NCI-H510A (cell line): ENCODE measurements at places on chromosomes 4 and X.
A peak's percentile ranks its signal among the peaks of the same experiment; 100 is the strongest.

GRCh38 chrX:40473460-40474204 is 107.1 kb upstream of the ATP6AP2 start:
- DNase-seq, result no peak

- no peak for DNase-seq
Measured at GRCh38 chr4:180640193-180640592, 1603.0 kb upstream of the TENM3 start.

GRCh38 chrX:42149765-42150164 is 226.4 kb upstream of the CASK start:
- no peak for DNase-seq

GRCh38 chr4:64799751-64800150 is 390.5 kb upstream of the TECRL start:
- no peak for DNase-seq

GRCh38 chr4:182338746-182339145 is 95.5 kb downstream of the TENM3 start:
- DNase-seq, result no peak

- DNase-seq, result peak; percentile 9
Measured at GRCh38 chr4:102780476-102781144, 19.8 kb upstream of the MANBA start.

DNA sequence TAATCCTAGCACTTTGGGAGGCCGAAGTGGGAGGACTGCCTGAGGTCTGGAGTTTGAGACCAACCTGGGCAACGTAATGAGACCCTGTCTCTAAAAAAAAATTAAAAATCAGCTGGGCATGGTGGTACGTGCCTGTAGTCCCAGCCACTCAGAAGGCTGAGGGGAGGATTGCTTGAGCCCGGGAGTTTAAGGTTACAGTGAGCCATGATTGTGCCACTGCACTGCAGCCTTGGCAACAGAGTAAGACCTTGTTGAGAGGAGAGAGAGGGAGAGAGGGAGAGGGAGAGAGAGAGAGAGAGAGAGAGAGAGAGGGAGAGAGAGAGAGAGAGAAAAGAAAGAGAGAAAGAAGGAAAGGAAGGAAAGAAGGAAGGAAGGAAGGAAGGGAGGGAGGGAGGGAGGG is 144.9 kb downstream of the RASL11B start:
- DNase-seq, result no peak

GRCh38 chr4:25938366-25938765 is 24.3 kb downstream of the SMIM20 start:
- DNase-seq, result no peak

DNA sequence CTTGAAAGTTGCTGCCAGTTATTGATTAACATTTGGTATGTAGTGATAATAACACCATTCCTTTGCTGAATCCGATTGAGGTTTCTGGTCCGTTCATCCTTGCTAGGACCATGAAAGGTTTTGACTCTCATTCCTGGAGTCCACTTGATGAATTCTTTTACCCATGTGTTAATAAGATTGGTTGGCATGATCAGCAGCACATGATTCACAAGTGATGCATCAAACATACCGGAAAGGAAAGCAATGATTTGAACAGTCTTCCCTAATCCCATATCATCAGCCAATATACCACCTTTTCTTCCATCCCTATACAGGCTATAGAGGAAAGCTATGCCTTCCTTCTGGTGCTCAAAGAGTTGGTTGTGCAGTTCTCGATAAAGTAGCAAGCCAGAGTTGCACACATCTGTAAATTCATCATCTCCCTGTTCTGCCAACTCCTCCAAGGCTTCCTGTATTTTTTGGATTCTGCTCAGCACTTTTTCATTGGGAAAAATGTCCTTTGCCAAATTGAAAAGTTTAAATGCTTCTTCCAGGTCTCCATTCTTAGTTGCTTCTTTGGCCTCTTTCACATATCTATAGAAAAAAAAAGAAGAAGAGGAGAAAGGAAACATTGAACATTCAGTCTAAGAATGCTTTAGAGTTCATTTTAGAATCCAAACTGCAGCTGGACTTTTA is 26.7 kb downstream of the PIN4 start:
- no peak for DNase-seq

DNA sequence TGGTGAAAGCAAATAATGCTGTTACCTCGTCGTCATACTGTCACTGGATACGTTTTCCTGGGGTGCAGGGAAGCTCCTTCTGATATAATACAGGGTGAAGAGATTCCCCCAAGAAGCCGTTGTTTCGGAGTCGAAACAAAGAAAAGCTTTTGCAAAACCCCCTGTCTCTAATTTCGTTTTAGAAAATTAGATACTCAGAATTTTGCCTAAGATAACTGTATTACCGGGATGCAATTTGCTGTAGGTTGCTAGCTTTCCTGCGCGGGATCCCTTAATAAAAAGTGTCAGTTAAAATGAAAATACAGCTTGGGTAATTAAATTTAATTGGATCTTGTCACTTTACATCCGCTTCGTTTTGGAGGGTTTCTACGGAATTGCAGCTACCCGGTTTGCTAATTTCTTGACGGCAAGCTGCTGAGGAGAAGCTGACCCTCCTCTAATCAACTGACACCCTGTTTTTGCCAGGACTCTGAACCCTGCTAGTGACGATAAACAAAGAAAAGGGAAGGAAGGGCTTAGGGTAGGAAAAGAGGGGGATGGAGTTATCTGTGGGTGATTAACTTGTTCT is 174.6 kb downstream of the SHOX start:
- DNase-seq, result no peak

- no peak for DNase-seq
Measured at GRCh38 chr4:13470379-13470778, 13.8 kb downstream of the RAB28 start.

GRCh38 chrX:16445166-16445752 is 204.7 kb upstream of the S100G start:
- no peak for DNase-seq

DNA sequence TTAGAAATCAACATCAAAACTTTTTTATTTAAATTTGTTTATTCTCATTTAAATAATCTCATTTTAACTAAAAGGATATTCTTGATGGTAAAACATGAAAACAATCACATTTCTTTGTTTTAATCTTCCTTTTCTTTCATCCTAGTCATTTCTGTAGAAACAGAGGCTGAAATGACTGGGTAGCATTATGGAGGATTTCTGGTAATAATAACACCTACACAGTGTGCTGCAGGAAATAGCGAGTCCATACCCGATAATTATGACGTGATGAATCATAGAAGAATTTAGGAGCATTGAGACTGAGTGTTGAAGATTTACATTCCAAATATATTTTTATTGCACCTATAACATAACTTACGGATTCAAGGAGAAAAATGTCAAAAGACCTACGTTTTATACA is 31.4 kb upstream of the BBS12 start:
- DNase-seq, result no peak

GRCh38 chrX:29834764-29835163 is 380.6 kb upstream of the MAGEB2 start:
- DNase-seq, result no peak

GRCh38 chr4:55435141-55435841 is 39.5 kb downstream of the TMEM165 start:
- no peak for DNase-seq

DNA sequence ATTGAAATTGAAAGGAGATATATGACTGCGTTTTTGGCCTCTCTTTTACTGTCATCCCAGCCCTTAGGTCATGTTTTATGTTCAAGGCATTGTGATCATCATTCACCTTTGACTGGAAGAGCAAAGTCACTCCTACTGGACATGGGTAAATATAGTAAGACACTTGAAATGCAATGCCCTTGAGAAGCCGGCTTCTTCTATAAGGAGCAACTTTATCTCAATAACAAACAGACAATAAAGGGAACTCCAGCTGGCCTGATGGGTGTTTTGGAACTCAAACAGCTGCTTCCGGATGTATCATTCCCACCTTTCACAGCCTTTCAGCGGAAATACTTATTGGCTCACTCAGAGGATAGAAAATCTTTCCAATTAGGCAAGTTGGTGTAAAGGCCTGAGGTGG is 65.1 kb upstream of the C4orf54 start:
- peak; percentile 31 for DNase-seq

DNA sequence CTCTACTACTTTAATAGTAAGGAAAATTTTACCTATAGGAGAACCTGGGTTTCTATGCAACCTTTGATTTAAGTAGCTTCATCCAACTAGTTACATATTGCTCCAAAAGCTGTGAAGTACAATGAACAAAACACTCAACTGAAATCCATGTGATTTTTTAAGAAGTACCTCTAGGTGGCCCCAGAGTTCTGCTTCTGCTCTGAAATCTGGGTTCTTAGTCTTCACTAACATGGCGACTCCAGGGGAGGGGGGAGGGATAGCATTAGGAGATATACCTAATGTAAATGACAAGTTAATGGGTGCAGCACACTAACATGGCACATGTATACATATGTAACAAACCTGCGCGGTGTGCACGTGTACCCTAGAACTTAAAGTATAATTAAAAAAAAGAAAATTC is 73.4 kb upstream of the MAGEB2 start:
- DNase-seq, result peak; percentile 3

DNA sequence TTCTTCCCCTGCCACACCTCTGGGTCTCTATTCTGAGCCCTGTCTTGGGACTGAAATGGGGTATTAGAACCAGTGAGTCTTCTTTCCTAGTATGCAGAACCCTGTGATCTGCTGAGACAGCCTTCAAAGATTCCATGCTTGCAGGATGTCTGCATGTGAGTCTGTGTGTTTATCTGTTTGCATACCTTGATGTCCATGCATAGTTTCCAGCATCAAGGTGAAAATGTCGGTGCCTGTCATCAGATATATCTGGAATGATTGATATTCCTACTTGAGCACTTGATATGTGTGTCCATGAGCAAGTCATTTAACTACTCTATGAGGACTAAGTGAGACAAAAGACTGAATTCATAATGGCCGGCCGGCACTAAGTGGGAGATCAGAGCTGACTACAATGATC is 117.0 kb upstream of the HS3ST1 start:
- DNase-seq, result no peak

DNA sequence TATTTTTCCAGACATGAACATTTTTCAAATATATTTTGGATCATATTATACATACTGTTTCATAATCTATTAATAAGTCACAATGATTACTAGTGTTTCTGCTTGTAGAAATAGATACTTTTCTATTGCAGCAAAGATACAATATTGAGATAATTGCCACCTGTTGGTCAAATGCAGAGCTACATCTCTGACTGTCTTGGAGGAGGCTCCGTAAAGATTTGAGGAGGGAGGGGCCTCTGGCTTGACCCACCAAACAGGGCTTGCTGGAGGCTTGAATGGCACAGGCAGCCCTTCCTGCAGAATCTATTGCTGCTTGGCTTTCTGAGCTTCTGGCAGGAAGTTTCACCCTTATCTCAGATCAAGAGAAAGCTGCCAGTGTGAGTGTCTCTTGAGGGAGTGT is 99.3 kb upstream of the ARMCX2 start:
- peak; percentile 0 for DNase-seq

DNA sequence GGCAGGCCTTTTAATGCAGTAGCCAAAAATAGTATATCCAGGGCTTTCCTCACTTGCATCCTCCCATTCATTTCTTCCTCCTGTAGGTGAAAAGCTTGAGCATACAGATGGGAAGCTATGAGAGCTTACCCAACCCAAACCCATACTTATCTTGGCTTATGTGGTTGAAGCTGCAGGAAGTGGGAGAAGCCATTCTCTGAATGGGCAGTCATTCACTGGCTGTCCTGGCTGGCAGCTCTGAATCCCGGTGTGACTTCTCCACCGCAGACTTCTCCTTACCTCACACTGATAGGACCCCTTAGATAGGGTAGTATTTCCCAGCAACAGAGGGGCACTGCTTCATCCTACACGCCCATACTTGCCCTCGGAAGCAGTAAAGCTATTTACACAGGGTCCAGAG is 125.4 kb downstream of the AMMECR1 start:
- no peak for DNase-seq

- DNase-seq, result peak; percentile 42
Measured at GRCh38 chr4:2934813-2935761, 28.1 kb downstream of the NOP14 start.

DNA sequence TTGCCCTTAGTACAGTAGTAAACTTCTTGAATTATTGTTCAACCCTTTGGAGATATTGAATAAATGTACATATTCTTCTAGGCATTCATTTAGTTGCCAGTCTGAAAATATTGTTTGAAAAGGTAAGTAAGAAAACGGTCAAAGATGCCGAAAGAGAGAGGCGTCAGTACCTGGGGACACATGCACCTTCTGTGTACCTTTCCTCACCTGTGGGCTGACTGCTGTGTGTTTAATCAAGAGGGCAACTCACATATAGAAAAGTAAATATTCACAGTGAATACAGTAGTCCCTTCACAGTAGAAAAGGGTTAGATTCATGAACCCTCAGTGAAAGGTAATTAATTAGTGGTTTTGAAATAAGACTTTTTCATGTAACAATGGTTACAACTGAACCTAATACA is 6.9 kb downstream of the ANXA10 start:
- DNase-seq, result no peak

DNA sequence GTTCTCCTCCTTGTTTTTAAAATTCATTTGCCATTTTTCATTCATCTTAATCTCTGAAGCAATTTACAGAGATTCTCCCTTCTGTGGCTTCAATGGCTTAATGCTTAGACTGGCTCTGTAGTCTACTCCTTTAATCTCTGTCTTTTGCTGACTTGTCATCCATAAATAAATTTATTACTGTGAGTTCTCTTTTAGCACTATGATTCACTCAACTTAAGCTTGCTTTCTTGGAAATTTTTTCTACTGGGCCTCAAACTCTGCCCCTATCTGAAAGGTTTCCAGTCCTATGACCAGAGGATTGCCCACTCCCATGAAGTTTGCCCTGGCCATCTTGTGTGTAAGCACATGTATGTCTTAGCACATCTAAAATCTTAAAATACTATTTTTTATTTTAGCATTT is 251.1 kb downstream of the DCLK2 start:
- no peak for DNase-seq

DNA sequence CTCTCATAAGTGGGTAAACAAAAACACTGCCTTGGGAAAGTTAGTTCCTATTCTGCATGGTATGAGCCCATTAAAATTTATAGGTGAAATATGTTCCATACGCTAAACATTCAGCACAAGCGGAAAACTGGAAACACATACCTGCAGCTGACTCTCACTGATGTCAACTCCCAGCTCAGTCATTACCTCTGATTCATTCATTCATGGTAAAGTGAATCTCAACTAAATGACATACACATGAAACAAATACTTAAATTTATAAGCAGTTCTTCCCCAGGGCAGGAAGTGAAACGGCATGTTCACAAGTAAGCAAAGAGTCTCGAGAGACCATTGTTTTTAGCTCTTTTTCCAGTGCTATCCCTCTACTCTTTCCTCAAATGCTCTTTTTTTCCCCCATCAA is 1.6 kb downstream of the SLC10A6 start:
- DNase-seq, result no peak

- DNase-seq, result no peak
Measured at GRCh38 chrX:110394651-110395050, 36.0 kb downstream of the RTL9 start.
